Stimulated activated CD4-positive, alpha-beta T cell treated with anti-CD3 and anti-CD28 coated beads, Interleukin-2, amount 100 ng/mL, for 24 hours (primary cell): ENCODE measurements at places on chromosomes 5 and 9.

GRCh38 chr5:173101245-173101644 lies 43.1 kb upstream of the BNIP1 start:
- no peak for DNase-seq

DNA sequence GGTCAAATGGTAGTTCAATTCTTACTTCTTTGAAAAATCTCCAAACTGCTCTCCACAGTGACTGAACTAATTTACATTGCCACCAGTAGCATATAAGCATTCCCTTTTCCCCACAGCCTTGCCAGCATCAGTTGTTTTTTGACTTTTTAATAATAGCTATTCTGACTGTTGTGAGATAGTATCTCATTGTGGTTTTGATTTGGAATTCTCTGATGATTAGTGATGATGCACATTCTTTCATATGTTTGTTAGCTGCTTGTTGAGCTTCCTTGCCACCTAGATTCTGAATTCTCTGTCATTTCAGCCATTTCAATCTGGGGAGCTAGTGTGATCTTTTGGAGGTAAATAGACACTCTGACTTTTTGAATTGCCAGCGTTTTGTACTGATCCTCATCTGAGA lies 24.0 kb downstream of the CDK20 start:
- no peak for DNase-seq

GRCh38 chr9:132020820-132021510 lies 58.7 kb downstream of the MED27 start:
- DNase-seq = no peak

DNA sequence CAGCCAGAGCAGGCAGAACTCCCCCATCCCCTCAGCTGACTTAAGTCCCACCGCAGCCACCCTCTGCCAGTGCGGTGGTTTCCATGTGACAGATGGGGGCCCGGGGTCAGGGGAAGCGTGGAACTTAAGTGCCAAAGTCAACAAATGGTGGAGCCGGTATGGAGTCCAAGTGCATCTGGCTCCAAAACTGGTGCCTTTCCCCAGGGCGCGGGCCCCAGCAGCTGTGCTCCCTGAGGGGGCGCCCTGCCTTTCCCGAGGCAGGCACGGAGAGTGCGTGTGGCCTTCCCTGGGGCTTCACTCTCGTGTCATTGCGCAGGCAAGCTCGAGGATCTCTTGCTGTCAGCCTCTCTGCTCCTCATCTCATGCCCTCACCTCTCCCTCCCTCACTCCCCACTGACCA lies 33.8 kb downstream of the SLC46A2 start:
- no peak for DNase-seq

DNA sequence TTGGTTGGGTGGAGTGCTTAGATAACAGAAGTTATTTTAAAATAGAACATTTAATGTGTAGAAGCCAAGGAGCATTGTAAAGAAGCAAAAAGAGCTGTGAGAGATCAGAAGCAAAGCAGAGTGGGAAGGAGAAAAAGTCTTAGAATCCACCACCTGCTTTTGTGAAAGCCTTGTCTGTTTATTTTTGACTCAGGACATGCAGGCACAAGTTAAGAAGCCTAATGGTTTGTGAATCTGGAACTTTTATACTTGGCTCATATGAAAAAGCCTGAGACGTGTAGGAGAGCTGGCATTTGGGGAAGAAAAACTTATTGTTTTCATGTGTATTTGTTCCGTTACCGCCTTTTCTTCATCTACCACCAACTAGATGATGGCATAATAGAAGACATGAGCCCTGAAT lies 38.5 kb upstream of the ITGA2 start:
- no peak for DNase-seq

DNA sequence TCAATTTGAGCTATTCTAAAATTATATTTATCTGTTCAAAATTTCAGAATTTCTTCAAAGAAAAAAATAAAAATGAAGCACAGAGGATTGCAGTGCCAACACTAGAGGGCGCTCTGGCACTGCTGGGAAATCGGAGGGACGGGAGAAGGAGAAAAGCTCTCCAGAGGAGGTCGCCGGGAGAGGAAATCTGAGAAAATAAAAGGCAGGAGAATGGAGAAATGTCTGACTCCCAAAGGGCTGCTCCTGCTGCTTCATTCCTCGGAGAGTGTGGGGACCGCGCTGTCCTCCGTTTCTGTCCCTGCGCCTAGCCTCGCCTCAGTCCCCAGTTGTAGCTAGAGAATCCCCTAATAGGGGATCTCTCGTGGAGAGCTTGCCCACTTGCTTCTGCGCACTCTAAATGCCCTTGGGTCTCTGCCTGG lies 40.0 kb upstream of the ARSB start:
- peak; percentile 71 for DNase-seq

DNA sequence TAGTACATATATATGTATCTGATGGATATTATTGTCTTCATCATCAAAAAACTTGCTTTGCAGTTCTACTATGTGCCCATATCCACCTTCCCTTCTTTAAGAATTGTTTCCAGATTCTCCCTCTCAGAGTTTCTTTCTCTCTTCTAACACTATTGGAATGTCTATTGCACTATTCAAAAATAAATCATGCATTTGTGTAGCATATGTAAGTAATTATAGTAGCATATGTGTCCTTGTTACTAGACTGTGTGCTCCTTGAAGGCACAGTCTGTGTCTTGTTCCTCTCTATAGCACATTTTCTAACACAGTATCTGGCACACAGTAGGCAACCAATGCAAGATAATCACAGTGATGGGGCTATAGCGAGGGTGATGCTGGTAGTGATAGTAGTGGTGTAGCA lies 43.4 kb upstream of the TRIM32 start:
- no peak for DNase-seq

DNA sequence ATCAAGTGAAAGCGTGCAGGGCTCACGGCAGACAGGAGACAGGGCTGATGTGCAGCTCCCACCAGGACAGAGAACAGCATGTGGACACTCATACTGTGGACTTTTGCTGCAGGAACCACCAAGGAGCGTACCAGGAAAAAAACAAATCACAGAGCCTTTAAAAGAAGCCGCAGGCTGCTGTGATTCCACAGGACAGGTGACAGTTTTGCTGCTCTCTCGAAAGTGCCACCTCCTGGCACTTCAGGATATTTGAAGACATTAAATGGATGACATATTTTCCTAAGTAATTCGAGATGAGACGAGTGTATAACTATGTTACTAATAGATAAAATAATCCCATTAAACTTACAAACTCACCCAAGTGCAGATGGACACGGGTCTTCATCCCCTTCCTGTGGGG lies 29.3 kb downstream of the ZDHHC11 start:
- DNase-seq = no peak

DNA sequence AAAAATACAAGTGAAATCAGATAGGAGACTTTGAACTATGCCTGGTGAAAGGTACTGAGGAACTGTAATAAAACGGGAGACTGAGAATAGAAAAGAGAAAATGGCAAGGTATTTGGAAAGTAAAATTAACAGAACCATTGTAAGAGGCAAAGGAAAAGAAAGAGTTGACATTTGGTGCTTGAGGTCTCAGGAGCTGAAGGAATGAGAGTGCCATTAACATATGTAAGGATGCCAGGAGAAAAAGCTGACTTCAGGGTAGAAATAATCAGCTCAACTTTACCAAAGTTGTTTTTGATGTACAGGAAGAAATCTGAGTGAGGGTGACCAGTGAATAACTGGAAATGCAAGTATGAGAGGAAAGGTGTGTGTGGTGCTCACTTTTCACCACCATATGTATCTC lies 69.4 kb downstream of the TMEM167A start:
- no peak for DNase-seq

DNA sequence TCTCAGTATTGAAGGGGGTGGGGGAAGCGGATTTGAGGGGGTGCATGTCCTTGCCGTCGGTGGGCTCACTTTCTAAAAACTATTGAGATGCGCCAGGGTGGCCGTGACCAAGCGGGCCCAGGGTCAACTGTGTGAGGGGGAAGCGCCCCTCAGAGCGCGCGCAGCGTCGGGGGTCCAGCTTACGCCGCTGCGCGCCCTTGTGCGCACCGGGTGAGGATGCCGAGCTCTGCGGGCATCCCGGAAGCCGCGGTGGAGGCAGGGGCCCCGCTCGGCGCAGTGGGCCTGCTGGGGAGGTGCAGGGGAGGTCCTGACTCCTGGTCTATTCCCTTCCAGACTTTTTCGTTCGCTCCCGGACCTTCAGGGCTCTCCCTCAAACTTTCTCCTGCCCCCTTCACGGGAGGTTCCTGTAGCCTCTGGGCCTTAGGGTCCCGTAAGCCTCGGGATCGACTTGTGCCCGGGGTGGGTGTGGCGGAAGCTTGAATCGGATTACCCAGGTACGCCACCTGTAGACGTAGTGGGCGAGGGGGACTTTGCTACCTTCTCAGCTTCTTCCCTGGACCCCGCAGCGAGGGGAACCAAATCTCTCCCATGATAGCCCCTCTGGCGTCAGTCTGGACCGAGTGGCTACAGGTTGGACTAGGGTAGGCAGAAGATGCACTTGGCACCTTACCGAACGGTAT lies 2.5 kb upstream of the PRDM6 start:
- DNase-seq = no peak

GRCh38 chr5:57311251-57311650 lies 137.4 kb downstream of the GPBP1 start:
- no peak for DNase-seq

DNA sequence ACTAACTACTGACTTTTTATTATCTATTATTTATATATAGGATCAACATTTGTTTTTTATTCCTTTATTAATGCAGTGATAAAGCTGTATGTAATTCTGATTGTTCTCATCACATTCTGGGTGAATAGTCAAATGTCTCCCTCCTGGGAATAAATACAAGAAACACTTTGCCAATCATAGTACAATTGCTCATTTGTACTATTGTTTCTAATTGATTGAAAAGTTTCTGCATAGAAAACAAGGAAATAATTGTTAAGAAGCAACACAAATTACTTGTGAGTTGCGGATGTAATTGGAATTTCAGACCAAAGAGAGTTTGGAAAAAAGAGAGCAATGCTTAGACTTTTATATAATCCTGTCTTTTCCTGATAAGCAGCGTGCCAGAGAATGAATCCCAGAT lies 1013.9 kb downstream of the EFNA5 start:
- DNase-seq = no peak

DNA sequence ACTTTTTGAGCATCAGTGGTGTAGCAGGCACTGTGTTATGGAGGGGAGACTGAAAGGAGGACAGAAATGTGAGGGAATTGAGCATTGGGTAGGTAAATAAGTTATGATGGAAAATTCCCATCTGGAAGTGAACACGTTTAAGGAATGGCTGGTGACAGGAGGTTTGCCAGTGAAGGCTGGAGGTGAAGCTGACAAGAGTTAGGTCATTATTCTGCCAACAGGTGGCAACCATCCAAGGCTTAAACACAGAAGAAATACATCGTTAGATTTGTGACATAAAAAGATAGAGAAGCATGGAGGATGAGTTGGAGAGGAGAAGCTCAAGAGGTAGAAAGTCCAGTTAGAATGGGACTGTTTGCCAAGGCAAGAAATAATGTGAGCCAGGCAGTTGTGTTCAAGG lies 455.3 kb upstream of the SGCD start:
- DNase-seq = no peak

- no peak for DNase-seq
Observed at GRCh38 chr5:54942064-54942778, 43.2 kb downstream of the ESM1 start.

GRCh38 chr5:105836887-105837286 lies 1833.8 kb downstream of the EFNA5 start:
- no peak for DNase-seq

DNA sequence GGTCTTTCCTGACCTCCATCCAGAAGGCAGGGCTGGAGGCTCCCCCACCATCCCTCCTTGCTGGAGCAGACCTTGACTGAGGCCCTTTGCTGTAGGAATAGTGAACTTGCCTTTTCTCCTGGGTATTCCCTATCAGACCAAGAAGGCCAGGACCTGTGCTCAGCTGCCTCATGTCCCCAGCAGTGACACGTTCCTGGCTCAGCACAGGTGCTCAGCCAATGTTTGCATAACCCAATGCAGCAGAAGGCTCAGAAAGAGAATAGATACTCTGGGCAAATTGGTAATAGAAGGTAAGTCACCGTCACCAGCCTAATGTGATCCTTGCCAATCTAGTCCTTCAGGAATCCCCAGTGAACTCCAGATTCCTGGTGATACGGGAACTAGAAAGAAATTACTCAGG lies 96.4 kb downstream of the ACTL7B start:
- DNase-seq = no peak

DNA sequence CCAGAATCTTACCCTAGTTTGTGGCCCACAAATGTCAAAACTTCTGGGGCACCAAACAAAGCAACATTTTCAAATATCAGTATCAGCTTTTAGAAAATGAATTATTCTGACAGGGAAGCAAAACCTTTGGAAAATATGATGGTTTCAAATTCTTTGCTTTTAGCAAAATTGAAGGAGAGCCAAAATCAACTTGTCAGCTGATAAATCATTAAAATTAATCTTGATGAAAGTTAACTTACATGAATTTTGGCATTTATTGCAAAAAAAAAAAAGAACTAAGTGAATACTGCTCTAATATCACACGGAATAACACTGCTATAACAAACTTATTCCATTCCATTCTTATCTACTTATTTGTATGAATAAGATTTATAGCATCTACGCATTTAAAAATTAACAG lies 158.1 kb upstream of the TARS1 start:
- no peak for DNase-seq

DNA sequence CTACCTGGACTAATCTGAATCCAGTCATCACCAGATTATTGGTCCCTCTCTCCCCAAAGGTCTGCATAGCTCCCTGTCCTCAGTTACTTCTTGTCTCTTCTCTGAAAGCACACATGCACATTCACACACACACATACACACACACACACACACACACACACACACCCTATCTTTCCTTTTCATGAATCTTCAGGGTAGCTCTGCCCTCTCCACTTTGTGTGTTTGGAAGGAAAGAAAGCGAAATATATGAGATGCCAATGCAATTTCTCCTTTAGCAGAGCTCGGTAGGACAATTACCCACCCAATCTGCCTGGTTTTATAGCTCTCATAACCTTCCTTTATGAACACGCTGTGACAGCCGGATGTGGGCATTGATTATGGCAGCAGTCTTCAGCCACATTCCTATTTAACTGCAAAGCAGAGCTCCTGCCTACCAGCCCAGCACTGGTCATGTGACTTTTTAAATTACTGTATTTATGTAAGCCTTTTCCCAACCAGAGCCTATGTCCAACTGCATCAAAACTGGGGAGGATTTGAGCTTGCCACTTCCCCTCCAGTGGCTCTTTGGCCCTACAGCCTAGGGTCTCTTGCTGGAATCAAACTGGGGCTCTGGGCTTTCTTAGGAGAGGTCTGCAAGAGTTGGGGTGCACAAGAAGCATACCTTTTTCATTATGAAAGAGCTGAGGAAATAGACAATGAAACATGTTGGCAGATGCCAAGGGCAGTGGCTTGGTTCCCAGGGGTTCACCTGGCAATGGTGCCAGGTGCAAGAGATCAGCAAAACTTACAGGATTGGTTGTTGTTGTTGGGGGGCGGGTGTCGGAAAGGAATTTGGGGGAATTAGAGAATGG lies 20.8 kb upstream of the MATR3 start:
- no peak for DNase-seq

DNA sequence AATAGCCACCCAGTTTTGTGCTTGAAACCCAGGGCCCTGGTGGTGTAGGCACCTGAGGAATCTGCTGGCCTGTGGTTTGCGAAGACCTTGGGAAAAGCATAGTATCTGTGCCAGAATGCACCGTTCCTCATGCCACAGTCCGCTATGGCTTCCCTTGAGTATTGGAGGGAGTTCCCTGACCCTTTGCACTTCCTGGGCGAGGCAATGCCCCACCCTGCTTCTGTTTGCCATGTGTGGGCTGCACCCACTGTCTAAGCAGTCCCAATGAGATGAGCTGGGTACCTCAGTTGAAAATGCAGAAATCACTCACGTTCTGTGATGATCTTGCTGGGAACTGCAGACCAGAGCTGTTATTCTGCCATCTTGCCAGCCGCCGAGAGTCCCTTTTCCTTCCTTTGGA lies 483.5 kb downstream of the AGTPBP1 start:
- DNase-seq = no peak
